ENCODE measurements at places on chromosomes 7 and 10. TPM values are rescaled to one million over a fixed set of nuclear protein-coding genes. Genes with fewer than 3 reads are reported as not detected.

The PKD2L1 gene
- total RNA-seq, result not detected

The LEP gene
- not detected for total RNA-seq

The IQCE gene
- 6.6 TPM for total RNA-seq

The GRID2IP gene
- 0.15 TPM for total RNA-seq

The OR6B1 gene
- not detected for total RNA-seq

The PNLIPRP1 gene
- not detected for total RNA-seq

The AGFG2 gene
- total RNA-seq, result 40.8 TPM

The H2BK1 gene
- 3.8 TPM for total RNA-seq

The EIF5AL1 gene
- total RNA-seq, result not detected

DNA sequence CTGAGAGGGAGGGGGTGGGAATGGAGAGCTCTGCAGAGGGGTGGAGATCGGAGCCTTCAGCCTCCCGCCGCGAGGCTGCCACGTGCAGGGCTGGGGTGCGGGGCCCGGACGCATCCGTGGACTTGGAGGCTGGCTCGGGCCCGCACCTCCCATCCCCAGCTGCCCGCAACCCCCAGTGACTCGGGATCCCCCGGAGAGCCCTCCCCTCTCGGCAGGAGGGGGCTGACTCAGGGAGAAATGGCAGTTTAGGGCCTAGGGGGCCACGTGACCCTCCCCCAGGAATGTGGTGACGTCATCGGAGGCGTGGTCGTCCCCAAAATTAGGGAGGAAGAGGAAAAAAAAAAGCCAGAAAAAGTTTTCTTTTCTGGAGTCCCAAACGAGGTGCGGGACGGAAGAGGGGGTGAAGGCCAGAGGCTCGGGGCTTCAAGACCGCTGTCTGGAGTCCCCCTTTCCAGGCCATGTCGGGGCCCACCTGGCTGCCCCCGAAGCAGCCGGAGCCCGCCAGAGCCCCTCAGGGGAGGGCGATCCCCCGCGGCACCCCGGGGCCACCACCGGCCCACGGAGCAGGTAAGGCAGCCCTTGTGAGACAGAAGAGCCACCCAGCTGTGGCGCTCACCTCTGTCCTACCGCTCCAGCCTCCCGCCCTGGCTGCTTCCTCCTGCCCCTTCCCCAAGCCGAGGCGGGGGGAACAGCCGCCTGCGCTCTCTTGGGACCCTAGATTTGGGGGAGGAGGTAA lies at the start of gene TRIP6:
TSS of gene TRIP6 (plus strand) at position 348 of the 736 bp plus-strand sequence. CDS start at position 459, 111 bp downstream.
- DNase-seq, result peak; percentile 17

- DNase-seq, result no peak
Measured at GRCh38 chr7:121449329-121449728, 53.2 kb upstream of the FAM3C start.

GRCh38 chr10:124802313-124802675 lies 675 bp downstream of the ABRAXAS2 start:
- no peak for DNase-seq

GRCh38 chr10:34547291-34547690 lies 267.8 kb downstream of the PARD3 start:
- DNase-seq, result no peak

DNA sequence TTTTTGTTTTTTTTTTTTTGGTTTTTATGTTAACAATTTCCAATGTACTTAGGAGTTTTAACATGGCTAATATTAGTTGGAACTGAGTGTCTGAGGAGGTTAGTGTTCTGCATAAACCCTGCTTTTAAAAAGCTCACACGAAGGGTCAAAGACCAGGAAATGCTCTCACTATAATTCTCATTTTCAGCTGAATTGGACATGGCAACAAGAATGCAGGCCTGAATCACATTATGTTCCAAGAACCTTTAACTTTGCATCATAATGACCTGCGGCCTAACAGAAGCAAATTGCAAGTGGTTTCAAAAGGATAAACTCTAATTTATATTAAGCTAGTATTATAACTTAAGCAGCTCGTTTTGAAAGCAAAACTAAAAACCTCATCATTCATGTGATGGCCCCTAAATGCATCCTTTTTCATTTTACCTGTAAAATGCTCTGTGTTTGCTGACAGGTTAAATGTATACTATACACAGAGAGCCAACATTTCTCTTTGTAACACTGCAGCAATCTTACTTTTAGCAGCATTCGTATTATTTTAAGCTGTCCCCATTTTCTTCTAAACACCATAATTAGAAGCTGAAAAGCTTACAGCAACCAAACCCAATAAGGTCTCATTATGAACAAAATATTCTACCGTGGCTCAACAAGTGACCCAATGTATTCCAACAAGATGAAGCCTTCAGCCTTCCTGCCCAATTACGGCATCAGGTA lies 242.8 kb upstream of the SP4 start:
- DNase-seq, result no peak

DNA sequence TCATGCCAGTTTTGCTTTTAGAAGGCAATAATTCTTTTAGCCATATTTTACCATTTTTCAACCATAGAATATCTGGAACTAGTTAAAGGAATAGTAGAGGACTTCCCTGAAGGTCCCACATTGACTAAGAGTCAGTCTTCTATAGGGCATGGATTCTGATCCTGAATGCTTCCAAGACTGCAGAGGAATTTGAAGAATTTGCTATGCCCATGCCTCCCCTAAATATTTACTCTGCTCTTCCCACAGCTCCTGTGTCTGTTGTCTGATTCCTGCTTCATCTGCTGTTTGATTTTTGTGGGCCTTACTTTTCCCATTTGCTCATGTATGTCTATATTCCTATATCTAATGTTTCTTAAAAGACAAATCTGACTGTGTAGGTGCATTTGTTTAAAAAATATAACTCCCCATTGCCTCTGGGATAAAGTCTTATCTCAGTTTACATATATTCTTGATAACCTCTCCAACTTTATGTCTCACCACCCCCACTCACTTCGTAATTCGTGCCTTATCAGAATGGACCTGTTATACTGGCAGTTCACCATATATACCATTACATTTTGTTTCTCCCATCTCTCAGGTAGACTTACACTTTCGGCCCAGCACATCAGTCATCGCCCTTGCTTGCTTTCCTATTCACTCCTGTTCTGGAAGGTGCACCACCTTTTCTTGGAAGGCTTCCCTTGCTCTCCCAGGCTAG lies 33.9 kb downstream of the LRRC4 start:
- DNase-seq, result no peak

DNA sequence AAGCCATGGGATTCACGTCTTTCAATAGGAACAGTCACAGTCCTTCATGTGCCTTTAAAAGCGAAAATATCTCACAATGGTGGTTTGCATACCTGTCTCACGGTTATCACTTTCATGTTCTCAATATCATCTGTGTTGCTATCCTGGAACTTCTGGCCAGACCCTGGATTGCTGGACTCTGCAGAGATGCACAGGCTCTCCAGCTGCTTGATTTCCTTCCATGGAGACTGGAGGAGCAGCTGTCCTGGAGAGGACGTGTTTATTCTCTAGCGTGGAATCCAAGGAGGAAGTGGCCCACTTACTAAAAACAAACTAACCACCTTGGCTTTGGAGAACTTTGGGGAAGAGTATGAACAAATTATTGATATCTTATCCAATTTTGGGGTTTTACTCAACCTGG lies 16.5 kb downstream of the BTBD16 start:
- DNase-seq, result no peak

DNA sequence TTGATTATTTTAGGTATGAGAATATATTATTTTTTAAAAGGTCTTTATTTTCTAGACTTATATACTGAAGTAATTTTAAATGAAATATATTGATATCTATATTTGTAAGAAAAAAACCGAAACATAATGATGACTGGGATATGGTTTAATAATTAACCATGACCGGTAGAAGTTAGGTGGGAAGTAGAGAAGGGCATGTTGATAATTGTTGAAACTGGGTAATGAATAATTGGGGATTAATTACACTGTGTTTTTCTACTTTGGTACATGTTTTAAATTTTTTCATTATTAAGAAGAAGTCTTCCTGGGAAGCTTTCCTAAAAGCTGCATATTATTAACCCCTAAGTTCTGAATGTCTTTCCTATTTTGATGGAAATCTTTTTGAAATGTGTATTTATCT lies 16.3 kb downstream of the TSPAN12 start:
- DNase-seq, result no peak

DNA sequence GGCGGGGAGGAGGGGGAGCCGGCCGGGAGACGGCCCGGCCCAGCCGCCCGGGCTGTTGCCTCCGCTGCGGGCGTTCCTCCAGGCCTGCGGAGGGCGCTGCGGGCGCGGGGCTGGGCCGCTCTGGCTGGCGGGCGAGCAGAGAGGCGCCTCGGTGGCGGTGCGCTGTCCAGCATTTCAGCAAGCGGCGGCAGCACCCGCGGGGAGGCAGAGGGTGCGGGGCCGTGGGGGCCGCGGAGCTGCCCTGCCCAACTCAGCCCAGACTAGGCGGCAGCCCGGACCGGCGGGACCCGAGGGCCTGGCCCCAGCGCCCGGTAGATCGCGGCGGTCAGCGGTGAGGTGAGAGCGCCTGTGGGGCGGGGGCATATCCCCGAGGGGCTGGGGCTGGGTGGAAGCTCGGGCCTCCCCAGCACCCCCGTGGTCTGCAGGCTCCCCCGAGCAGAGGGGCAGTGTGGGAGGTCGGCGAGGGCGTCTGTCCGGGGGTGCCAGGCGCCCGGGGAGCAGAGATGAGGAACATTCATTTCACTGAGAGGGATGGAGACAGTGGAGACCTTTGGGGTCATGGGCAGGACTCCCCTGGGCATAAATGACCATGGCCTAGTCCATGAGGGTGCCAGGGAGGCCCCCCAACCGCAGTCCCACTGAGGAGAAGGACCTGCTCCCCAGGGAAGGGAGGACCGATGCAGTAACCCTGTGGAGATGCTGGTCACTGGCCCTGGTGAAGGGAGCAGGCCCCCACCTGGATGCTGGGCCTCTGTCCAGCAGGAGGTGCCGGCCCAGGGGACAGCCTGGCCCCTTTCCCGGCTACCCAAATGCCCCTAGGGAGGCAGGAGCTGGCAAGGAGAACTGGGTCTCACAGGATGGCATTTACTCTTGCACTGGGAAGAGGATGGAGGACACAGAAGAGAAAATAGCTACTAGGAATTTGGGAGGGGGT lies at the start of gene SRRM3:
TSS of gene SRRM3 (plus strand) at position 165 of the 934 bp plus-strand sequence. CDS start 33,171 bp downstream, outside the sequence.
- peak; percentile 63 for DNase-seq

DNA sequence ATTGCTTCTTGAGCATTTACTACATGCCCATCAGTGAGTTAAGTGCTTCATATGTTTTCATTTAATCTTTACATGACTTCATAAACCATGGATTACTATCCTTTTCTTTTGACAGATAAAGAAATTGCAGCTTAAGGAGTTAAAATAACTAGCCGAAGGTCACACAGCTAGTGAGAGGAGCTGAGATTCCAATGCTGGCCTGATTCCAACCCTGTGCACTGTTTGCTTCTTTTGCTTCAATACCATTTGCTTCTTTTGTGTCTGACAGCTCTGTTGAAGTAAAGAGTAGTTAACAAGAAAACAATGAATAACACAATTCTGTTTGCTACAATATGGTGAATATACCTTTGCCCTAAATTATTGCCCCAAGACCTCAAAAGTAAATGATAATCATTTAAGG lies 132.4 kb downstream of the GRM3 start:
- no peak for DNase-seq

- DNase-seq, result no peak
Measured at GRCh38 chr10:113021268-113022040, 71.4 kb downstream of the TCF7L2 start.

DNA sequence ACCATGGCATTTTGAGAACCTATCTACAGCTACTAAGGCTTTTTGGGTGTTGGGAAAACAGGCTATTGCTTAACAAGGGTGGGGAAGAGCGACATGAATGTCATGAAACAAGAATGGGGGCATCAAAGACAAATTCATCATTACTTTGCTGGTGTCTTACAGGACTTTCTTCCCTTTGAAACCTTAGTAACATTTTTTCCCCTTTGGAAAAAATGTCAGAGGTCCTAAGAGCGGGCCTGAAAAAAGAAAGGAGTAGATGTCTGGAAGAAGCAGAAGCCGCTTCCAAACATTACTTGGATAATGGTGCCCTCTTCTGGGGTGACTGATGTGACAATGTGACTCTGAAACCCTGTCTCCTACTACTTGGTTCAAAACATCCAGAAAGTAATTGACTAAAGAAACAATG lies 3.8 kb upstream of the DDX50 start:
- DNase-seq, result peak; percentile 49

DNA sequence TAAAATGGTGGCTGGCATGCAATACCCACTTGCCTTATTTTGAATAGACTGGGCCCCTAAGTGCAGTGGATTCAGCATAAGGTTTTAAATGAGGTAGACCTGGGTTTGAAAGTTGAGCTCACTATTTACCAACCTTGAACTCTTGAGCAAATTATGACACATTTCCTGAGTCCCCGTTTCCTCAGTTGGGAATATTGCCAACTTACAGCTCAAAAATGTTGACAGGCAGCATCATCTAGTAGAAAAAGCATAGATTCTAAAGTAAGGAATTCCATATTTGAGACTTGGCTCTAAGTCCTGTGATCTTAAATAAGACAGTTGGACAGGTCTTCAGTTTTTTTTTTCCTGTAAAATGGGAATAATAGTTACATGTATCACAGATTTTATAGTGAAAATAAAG lies 305.5 kb downstream of the ACTR3B start:
- no peak for DNase-seq

DNA sequence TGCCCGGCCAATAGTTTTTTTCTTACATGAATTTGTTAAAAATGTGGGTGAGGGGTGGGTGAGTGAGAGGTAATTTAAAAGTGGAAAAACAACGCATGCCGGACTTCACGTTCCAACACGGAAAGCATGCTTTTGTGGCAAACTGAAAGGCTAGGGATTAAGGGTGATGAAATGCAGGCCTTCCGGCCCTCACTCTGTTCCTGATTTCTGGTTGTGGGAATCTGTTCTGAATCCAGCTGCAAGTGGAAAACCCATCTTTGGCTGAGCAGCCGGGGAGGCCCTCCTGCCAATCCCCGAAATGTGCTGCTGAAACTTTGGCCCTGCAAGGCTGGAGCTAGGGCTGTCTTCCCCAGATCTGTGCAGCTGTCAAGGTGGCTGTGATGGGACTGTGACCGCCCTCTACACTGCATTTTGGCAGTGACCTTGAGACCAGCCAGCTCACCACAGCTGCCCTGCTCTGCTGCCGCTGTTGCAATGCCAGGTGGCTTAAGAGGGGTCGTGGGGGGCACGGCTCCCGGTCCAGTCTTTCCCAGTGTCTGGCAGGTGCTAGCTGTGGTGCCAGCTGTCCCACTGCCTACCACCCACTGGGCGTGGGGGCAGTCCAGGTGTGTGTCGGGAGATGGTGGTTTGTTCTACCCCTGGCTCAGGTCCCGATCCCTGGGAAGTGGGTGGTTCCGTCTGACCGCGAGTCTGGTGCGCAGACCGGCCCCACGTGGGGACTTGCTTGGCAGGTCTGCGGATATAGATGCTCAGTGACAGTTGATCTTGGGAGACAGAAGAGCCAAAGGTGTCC lies 39.0 kb downstream of the TET1 start:
- DNase-seq, result no peak

- no peak for DNase-seq
Measured at GRCh38 chr7:122010116-122010515, 133.9 kb downstream of the AASS start.

DNA sequence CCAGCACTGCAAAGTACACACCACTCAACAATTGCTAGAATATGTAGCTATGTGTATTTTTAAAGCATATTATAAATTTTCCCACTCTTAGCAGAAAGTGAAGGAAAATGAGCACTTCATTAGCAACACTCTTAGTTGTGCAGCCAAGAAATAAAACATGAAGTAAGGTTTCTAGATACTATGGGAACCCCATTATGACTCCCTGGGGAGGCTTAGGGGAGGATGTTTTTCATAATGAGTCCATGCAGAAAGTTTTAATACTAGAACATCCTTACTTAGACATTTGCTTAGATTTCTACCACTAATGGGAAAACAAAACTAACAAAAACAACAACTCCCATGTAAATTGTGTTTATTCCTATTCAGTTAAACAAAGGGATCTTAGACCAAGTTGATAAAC lies 148.4 kb upstream of the HDAC9 start:
- DNase-seq, result no peak

All from CD4-positive, CD25-positive, alpha-beta regulatory T cell (primary cell).